ENCODE measurements at places on chromosomes 12 and 14.

GRCh38 chr12:95553197-95553943 lies 2.1 kb upstream of the USP44 start:
- no peak for DNase-seq

GRCh38 chr12:82184844-82185243 lies 173.3 kb downstream of the CCDC59 start:
- DNase-seq = no peak

DNA sequence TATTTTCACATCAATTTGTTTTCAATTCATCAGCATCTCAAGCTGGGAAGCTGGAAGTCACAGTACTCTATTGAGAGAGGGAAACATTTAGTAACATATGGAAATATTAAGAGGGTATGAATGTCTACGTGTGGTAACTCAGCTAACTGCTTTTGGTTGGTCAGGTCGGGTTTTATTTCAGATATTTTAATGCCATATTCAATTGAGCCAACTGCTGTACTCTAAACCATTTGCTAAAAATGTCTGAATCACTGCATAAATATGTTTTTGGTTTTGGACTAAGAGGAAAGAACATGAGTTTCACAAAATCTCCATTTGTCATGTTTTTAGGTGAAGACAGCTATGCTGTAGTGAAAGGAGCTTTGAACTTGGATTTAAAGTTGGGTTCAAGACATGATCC lies 18.9 kb upstream of the PPFIBP1 start:
- DNase-seq = no peak

- no peak for DNase-seq
Measured at GRCh38 chr12:28374556-28374955, 184.3 kb downstream of the CCDC91 start.

DNA sequence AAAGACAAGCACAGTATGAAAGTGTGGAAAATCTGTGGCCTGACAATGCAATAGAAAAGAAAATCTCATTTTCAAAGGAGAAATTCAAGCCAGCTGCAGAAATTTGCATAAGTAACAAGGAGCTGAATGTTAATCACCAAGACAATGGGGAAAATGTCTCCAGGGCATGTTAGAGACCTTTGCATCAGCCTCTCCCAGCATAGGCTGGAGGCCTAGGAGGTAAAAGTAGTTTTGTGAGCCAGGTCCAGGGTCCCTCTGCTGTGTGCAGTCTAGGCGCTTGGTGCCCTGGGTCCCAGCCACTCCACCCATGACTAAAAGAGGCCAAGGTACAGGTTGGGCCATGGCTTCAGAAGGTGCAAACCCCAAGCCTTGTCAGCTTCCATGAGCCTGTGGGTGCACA lies 58.3 kb downstream of the TESPA1 start:
- no peak for DNase-seq

All from head of caudate nucleus (tissue), 42 donors.